Progenitor cell of endocrine pancreas (in vitro differentiated cells): ENCODE measurements at places on chromosomes 3 and 15. TPM values are rescaled to one million over a fixed set of nuclear protein-coding genes. Genes with fewer than 3 reads are reported as not detected.
A peak's percentile ranks its signal among the peaks of the same experiment; 100 is the strongest.

GRCh38 chr3:195221015-195221853 is 49.7 kb downstream of the XXYLT1 start:
- H3K27ac ChIP-seq: no peak overlapping the region
- peaks cover 9% of the 10 kb centered on the region for H3K36me3 ChIP-seq
- no peaks in the 10 kb centered on the region for H3K4me1 ChIP-seq

DNA sequence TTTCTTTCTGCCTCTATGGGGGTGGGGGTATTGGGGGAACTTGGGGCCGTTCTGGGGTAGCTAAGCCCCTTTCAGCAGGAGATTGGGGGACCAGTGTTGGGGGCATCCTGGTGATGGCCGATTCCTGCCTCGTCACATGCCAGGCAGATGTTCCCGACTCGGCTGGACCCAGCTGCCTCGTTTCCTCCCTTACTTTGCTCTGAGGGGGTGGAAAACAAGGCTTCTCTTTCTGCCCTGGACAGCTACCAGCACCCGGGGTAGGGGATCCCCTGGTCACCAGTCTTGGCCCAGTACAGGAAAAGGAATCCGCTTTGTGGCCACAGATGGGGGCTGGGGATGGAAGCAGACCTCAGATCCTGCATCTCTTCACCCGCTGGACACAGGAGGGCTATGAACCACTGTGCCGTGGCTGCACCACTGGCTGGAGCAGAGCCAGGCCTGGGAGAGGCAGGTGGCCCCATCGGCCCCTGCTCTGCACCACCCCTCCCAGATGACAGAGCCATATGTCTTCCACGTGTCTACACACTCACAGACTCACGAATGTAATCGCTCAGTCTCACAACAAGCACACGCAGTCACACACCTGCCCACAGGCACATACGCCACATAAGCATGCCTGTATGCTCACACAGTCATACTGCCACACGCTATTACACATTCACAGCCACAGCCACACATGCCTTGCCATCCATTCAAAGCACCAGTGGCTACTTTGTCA is 12.4 kb downstream of the SNX33 start:
- H3K36me3 ChIP-seq: peaks cover 25% of the 10 kb centered on the region
- no peak overlapping the region for H3K27ac ChIP-seq
- H3K4me3 ChIP-seq: no peak overlapping the region
- DNase-seq: no peak

DNA sequence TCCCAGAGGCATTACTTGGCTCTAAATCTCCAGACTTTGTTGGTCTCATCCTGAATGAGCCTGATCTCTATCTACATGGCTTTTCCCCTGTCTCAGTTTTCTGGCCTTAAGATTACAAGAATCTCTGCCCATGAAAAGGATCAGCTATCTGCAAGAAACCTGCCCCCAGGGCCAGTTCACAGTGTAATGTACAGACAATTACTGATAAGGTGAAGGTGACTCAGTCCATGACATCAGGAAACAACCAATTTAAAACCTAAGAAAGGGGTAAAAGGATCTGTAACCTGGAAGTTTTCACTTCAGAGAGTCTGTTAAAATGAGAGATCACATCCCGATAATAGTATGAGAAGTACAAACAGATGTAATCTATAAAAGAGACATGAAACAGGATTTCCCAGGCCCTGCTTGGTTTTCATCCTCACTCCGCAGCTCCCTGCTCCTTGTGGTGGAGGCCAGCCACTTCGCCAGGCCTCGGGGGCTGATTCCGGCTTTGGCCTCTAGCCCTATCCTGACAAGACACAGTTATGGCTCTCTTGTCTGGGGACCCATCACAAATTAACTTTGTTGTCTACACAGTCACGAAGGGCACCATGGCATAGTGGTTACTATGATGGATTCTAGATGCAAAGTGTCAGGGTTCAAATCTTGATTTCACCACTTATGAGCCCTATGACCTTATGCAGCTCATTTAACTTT is 136.9 kb downstream of the THSD4 start:
- H3K4me3 ChIP-seq: no peak overlapping the region
- no peaks in the 10 kb centered on the region for H3K36me3 ChIP-seq
- peaks cover 25% of the 10 kb centered on the region for H3K27me3 ChIP-seq
- DNase-seq: no peak
- peaks cover 4% of the 10 kb centered on the region for H3K4me1 ChIP-seq

DNA sequence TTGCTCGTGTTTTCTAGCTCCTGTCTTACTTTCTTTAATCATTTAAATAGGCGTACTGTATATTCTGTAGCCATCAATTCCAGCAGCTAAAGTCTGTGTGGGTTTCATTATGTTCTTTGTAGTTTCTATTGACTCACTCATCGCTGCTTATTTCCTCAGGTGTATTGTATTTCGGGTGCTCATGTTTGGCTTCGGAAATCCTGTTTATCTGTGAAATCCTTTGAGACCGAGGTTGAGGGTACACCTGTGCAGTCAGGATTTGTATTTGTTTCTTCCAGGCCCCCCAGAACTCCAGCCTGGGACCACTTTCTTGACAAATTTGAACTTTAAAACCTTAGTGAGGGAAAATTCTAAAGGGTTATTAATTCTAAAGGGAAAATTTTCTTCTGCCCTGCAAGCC is 2.0 kb upstream of the PAK2 start:
- peaks cover 10% of the 10 kb centered on the region for H3K4me1 ChIP-seq
- H3K27ac ChIP-seq: peak overlapping the region; percentile 52
- no peak overlapping the region for H3K4me3 ChIP-seq
- DNase-seq: no peak
- H3K36me3 ChIP-seq: peaks cover 16% of the 10 kb centered on the region

- DNase-seq: no peak
- peaks cover 6% of the 10 kb centered on the region for H3K4me1 ChIP-seq
- no peak overlapping the region for H3K27ac ChIP-seq
- no peak overlapping the region for H3K4me3 ChIP-seq
- no peaks in the 10 kb centered on the region for H3K36me3 ChIP-seq
These were observed 73.9 kb downstream of the NR1D2 start for GRCh38 chr3:24018784-24019570.

DNA sequence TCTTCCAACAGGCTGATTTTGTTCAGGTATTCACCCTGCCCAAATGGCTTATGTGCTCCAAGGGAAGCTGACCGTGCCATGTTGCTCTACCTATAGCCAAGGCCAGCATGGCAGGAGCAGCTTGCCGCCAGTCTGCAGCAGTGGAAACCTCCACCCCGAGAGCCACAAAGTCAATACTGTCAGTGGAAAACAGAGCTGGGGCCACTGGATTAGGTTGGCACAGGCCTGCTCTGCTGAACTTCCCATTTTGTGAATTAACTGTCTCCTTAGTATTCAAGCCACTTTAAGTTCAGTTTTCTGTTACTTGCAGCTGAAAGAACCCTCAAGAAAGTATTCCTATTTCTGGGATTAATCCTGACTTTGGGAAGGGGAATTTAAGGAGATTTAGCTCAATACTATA is 63.8 kb upstream of the XCR1 start:
- no peak overlapping the region for H3K4me3 ChIP-seq
- H3K27me3 ChIP-seq: peaks cover 3% of the 10 kb centered on the region
- no peak for DNase-seq
- peaks cover 22% of the 10 kb centered on the region for H3K4me1 ChIP-seq
- no peaks in the 10 kb centered on the region for H3K36me3 ChIP-seq

DNA sequence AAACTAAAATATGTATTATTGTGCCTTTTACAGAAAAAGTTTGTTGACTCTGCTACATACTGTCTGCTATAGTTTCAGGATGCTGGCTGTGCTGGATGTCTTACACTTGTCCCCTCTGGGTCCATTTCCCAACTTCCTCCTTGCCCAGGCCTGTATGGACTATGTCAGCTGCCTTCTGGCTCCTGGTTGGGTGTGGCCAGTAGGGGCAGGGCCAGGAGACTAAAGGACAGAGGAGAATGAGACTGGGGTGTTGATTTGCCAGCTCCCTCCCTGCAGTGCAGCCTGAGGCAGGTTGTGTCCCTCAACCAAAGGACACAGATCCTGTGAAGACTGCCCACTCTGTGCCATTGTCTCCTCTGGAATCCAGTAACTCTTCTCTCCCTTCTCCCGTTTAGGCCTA is 90.6 kb upstream of the UBE2E2 start:
- H3K27me3 ChIP-seq: peaks cover under 1% of the 10 kb centered on the region
- no peak for DNase-seq
- H3K4me1 ChIP-seq: no peaks in the 10 kb centered on the region
- no peak overlapping the region for H3K4me3 ChIP-seq
- H3K27ac ChIP-seq: no peak overlapping the region
- H3K36me3 ChIP-seq: no peaks in the 10 kb centered on the region

DNA sequence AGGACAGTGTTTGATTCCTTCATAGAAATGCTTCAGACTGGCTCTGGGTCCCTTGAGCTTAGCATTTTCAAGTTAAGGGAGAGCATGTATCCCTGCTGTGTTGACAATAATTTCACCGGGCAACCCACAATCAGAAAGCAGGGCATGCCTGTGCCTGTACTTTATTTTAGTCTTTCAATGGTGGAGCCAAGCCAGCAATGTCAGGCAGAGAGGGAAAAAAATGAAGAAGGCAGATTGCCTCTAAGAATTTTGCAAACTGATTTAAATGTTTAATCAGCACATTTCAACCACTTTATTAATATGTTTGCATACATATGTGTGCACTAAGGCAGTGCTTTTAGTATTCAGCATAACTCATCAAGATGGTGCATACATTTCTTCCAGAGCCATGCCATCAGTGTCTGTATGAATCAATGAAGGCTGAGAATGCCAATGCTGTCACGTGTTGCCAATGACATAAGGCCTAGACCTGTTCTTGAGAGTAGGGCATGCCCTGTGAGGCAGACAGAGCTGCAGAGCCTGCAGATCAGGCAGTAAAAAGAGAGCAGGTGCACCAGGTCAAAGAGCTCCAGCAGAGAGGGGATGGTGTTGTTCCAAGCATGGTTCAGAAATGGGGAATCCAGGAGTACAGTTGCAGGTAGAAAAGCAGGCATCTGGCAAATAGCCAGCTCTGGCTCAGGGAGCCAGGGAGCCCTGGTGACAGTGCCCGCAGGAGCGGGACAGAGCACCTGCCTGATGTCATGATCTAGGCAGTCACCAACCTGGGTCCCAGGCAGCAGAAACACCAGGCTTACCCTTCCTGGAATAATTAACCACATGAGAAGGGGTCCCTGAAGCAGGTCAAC is 508.5 kb downstream of the GABRG3 start:
- no peak overlapping the region for H3K27ac ChIP-seq
- no peaks in the 10 kb centered on the region for H3K4me1 ChIP-seq
- H3K36me3 ChIP-seq: no peaks in the 10 kb centered on the region
- no peak overlapping the region for H3K4me3 ChIP-seq
- no peaks in the 10 kb centered on the region for H3K27me3 ChIP-seq

DNA sequence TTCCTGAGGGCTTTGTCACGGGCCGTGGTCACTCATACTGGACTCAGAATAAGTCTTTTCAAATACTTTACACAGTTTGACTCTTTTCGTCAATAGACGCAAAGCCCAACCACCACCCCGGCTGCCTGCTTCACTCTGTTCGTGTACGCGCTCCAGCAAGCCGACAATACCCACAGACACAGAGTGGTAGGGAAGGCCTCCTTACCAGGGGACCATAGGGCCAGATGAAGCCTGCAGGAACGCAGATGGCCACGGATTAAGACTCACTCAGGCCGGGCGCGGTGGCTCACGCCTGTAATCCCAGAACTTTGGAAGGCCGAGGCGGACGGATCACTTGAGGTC is 29.7 kb downstream of the EFCAB12 start:
- no peaks in the 10 kb centered on the region for H3K36me3 ChIP-seq
- peak overlapping the region; percentile 98 for H3K4me3 ChIP-seq
- peaks cover 14% of the 10 kb centered on the region for H3K4me1 ChIP-seq

GRCh38 chr3:8233938-8234337 is 267.7 kb upstream of the LMCD1 start:
- H3K4me3 ChIP-seq: no peak overlapping the region
- no peaks in the 10 kb centered on the region for H3K36me3 ChIP-seq
- H3K27me3 ChIP-seq: no peaks in the 10 kb centered on the region
- H3K27ac ChIP-seq: no peak overlapping the region
- H3K4me1 ChIP-seq: no peaks in the 10 kb centered on the region

GRCh38 chr3:9239680-9240079 is 9.8 kb downstream of the SRGAP3 start:
- DNase-seq: no peak
- no peaks in the 10 kb centered on the region for H3K27me3 ChIP-seq
- H3K4me3 ChIP-seq: no peak overlapping the region
- H3K36me3 ChIP-seq: peaks cover 6% of the 10 kb centered on the region
- no peak overlapping the region for H3K27ac ChIP-seq

GRCh38 chr3:632571-633170 is 436.1 kb downstream of the CHL1 start:
- H3K27ac ChIP-seq: no peak overlapping the region
- no peaks in the 10 kb centered on the region for H3K4me1 ChIP-seq

GRCh38 chr15:101201411-101202174 is 50.3 kb downstream of the CHSY1 start:
- H3K4me3 ChIP-seq: no peak overlapping the region
- H3K27ac ChIP-seq: no peak overlapping the region
- H3K36me3 ChIP-seq: peaks cover 8% of the 10 kb centered on the region
- no peaks in the 10 kb centered on the region for H3K27me3 ChIP-seq
- no peak for DNase-seq

GRCh38 chr3:9026320-9027045 is 63.2 kb upstream of the RAD18 start:
- H3K27me3 ChIP-seq: no peaks in the 10 kb centered on the region
- peaks cover 5% of the 10 kb centered on the region for H3K36me3 ChIP-seq
- peaks cover 5% of the 10 kb centered on the region for H3K4me1 ChIP-seq
- no peak for DNase-seq
- H3K4me3 ChIP-seq: no peak overlapping the region

GRCh38 chr3:189269365-189269764 is 97.6 kb downstream of the TPRG1 start:
- H3K27me3 ChIP-seq: peaks cover 10% of the 10 kb centered on the region
- no peak overlapping the region for H3K27ac ChIP-seq
- H3K36me3 ChIP-seq: no peaks in the 10 kb centered on the region
- H3K4me1 ChIP-seq: no peaks in the 10 kb centered on the region

DNA sequence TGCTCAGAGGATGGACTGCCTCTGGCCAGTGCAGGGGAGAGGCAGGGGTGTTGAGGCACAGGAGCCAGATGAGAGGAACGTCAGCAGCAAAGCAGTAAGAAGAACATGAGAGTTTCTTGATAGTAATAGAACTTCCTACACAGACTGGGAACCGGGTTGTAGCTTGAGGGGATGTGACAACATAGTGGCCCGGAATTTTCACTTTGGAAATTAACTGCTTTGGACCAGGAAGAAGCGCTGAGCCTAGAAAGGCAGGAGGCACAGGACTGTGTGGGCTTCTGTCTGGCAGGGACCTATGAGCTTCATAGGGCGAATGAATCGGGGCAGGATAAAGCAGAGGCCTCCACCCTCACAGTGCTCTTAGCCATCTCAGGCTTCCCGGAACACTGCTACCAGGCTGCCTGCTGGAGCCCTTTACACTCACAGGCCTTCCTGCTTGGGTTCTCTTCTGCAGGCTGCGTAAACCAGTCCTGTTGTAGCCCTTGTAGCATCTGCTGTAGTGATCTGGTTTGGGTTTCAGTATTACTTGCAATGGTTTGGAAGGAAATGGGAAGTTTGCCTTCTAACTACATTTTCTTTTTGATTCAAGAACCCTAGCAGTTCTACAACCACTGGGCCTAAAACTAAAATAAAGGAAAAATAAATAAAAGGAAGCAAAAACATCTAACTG is 3.3 kb upstream of the ADPGK start:
- H3K4me1 ChIP-seq: peaks cover 12% of the 10 kb centered on the region
- no peak for DNase-seq
- no peak overlapping the region for H3K4me3 ChIP-seq
- no peak overlapping the region for H3K27ac ChIP-seq
- H3K36me3 ChIP-seq: no peaks in the 10 kb centered on the region

Gene SI
- total RNA-seq: 2.0 and 2.7 TPM in 2 replicates

Gene HYAL1
- 3.1 and 4.1 TPM in 2 replicates for total RNA-seq

Gene TIGIT
- not detected in 2 replicates for total RNA-seq

Gene WDR93
- 0.91 and 1.3 TPM in 2 replicates for total RNA-seq

Gene KCNAB1
- 1.8 and 2.1 TPM in 2 replicates for total RNA-seq

Gene PCOLCE2
- 2.0 and 2.2 TPM in 2 replicates for total RNA-seq

Gene FAM107A
- total RNA-seq: 0.09 TPM in 1 of 2 replicates, not detected in the other

Gene FBXL2
- 20.0 and 23.9 TPM in 2 replicates for total RNA-seq
